NCI-H1436 treated with DMSO at 0.1 percent for 48 hours (cell line): ENCODE measurements at places on chromosomes 2 and 18.

- DNase-seq: no peak
These were observed 45.0 kb downstream of the KCTD1 start for GRCh38 chr18:26503382-26503781.

DNA sequence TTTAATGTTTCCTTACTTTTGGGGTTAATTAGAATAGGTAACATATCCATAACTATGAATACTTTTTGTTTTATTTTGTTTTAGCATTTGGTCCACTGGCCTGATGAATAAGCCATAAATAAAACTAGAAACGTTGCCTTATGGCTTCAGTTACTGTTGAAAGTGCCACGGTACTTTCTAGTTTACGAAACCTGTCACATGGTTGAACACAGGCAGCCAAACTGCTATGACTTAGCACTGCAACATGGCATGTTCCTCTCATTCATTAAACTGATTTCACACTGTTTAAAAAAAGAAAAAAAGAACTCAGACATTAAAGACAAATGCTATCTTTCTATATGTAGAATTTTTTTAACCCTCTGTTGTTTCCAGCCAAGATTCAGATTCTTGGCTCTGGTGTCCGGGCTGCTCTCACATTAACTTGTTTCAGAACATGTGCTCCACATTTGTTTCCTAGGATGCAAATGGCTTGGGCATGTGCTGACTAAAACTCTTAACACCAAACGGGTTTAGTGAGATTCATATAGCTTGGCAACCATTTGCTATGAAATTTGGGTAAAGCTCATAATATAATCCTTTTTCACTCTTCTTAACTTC is 323.9 kb upstream of the RND3 start:
- no peak for DNase-seq

DNA sequence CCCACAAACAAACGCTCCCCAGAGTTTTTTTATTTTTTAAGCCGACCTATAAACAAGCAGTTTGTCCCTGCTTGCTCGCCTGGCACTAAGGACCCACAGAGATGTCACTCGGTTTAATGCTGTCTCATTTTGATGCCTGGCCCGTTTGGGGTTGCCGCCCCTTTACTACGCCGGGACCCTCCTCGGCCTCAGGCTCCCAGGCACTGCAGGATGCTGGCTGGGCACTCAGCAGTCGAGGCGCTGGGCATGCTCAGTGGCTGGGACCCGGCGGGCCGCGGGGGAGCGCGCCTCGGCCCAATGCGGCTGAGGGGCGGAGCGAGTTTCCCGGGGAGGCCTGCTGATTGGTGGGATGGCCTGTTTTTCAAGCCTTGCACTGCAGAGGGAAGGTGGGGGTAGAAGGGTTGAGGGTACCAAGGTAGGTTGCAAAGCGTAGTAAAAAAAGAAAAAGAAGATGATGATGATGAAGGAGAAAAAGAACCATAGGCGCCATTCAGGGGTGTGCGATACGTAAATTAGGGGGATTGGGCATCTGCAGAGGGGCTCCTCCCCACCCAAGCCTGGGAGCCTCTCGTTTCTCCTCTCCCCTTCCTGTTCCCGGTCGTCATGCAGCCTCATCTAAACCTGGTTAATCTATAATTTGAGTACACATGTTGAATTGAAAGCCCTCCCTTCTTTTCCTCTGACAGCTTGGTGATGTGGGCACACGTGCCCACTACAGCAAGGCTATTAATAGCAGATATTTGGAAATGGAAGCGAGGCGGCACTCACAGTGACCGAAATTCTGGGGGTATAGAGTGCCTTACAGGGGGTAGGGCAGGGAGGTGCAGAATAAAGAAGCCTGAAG is 1.5 kb upstream of the IRS1 start:
- DNase-seq: peak; percentile 48

GRCh38 chr2:190365499-190366204 is 22.3 kb downstream of the INPP1 start:
- DNase-seq: no peak

DNA sequence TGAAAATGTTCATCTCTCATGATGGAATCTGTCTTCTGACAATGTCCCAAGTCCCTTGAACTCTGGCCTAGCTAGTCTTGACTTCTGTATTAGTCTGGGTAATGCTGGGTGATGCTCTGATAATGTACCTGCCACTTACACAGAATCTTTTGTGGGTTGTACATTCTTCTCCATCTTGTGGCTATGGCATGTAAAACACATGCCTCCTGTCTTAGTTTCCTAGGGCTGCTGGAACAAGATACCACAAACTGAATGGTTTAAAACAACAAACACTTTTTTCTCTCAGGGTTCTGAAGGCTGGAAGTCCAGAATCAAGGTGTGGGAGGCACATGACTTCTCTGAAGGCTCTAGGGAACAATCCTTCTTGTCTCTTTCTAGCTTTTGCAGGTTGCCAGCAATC is 57.1 kb downstream of the RAPGEF4 start:
- DNase-seq: no peak

DNA sequence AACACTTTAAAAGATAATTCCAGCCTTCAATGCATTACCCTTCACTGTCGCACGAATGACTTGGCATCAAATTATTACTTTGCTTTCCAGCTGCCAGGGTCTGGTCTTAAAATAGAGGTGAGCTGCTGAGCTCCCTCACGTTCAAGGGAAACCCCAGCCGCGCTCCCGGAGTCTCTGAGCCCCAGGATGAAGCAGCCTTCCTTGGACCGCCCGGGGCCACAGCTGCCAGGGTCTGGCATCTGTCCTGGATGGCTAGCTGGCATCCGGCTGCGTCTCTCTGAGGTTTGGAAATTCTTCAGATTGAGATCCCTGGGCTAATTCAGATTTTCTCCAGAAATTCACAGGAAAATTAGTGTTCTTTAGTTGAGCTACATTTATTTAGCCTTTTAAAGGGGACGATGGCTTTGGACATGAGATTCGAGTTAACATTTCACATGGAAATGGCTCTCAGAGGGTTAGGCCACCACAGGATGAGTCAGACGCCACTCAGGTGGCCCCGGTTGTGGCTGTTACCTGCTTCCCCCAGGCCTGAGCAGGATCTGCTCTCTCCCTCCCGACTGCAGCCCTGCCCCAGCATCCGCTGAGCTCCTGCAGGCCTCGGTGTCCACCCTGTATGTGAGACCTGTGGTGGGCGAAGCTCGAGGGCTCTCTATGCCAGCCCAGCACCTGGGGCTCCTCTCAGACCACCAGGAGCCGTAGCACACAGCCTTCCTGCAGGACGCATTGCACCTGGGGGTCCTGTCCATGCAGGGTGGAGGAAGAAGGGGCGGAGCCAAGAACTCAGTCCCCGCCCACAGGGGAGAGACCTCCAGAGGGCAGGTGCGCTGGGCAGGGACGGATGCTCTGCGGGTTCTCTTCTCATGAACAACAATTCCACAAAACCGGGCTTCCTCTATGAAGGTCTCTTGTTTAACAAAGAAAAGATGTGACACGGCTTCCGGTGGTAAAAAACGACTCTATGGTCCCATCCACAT is 255.5 kb downstream of the TWIST2 start:
- DNase-seq: no peak

GRCh38 chr2:78980152-78980465 is 45.4 kb upstream of the REG3G start:
- DNase-seq: no peak
